ENCODE measurements at places on chromosomes 11 and 22.

GRCh38 chr11:70915158-70915985, 337.0 kb downstream of the SHANK2 start:
- no peak for DNase-seq

- DNase-seq = peak; percentile 73
Observed at GRCh38 chr22:46052801-46053562, 76.0 kb upstream of the WNT7B start.

GRCh38 chr11:46256540-46257001, 20.9 kb upstream of the CREB3L1 start:
- no peak for DNase-seq

DNA sequence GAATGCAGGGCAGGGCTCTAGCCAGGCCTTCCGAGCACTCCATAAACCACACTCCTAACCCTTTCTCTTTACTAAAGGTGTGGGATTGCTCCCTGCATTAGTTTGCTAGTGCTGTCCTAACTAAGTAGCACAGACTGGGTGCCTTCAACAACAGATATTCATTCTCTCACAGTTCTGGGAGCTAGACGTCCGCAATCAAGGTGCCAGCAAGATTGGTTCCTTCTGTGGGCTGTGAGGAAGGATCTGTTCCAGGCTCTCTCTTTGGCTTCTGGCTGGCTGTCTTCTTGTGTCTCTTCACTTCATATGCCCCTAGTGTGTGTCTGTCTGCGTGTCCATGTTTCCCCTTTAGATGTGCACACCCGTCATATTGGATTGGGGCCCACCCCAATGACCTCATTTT, 59.8 kb downstream of the GALNT18 start:
- no peak for DNase-seq

- no peak for DNase-seq
Observed at GRCh38 chr22:23401111-23401909, 178.8 kb downstream of the IGLL1 start.

- no peak for DNase-seq
Observed at GRCh38 chr22:33350961-33351360, 292.8 kb upstream of the SYN3 start.

- no peak for DNase-seq
Observed at GRCh38 chr22:32693102-32693501, 108.4 kb upstream of the TIMP3 start.

DNA sequence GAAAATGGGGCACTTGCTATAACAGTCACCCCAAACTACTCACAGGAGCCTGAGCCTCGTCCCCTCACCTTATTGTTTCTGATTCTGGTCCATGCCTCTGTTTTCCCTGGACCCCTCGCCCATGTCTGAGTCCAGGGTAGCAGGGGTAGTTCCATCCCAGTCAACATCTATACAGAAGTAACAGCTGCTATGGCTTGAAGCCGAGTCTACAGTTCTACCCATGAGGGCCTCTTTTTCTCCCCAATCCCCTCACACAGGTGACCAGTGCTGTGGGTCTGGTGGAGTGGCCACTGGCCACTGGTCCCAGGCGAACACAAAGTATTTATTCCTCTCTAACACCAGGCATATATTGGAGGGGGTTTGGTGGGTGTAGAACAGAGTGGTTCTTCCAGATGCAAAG, 116.4 kb downstream of the ZNF280B start:
- no peak for DNase-seq

GRCh38 chr22:18057568-18058209, 20.1 kb upstream of the PEX26 start:
- DNase-seq = no peak

DNA sequence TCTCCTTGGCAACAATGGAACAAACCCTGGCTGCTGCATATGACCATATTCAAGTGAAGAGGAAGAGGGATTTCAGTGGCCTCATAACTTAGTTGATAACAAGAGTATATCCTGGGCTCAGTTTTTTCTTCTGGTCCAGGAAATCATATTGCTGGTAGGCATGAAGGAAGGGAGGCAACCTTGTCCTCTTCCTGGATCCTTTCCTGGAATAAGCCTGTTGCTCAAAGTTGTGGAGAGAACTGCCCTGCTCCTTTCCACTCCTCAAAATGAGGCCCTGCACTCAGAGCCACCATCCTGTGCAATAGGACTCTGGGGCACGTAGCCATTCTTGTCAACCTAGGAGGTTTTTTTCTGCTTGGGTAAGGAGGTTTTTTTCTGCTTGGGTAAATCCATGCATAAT, 128.7 kb upstream of the PITPNB start:
- no peak for DNase-seq

- no peak for DNase-seq
Observed at GRCh38 chr11:101008961-101009689, 120.5 kb downstream of the PGR start.

GRCh38 chr22:46578824-46579561, 41.2 kb upstream of the GRAMD4 start:
- DNase-seq = no peak

GRCh38 chr11:134915212-134915611, 503.2 kb upstream of the B3GAT1 start:
- DNase-seq = no peak

GRCh38 chr11:35134403-35135148, 4.4 kb upstream of the CD44 start:
- DNase-seq = no peak

DNA sequence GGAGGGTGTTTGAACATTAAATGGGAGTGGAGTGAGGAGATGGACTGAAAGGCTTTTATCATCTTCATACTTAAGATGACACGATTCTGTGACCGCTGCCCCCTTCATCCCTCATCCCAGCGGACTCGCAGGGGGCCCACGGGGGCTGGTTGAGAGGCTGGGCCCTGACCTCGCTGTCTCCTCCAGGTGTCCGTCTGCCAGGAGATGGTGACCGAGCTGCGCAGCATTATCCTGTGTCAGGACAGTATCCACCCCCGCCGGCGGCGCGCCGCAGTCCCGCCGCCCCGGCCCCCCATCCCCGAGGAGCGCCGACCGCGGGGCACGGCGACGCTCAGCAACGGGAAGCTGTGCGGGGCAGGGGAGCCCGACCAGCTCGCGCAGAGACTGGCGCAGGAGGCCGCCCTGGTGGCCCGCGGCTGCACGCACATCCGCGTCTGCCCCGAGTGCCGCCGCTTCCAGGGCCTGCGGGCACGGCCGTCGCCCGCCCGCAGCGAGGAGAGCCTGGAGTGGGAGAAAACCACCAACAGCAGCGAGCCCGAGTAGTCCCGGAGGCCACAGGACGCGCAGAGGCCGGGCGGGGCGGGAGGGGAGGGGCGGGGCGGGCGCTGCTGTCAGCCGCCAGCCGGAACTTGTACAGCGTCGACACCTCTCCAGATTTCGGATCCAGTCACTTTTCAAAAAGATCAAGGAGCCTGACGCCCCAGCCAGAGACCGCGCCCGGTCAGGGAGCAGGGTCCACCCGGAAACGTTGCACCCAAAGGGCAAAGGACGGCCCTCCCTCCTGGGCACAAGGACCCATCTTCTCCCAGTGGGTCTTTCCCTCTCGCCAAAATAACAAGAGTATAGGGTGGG, 38.0 kb upstream of the TBCEL start:
- peak; percentile 66 for DNase-seq

DNA sequence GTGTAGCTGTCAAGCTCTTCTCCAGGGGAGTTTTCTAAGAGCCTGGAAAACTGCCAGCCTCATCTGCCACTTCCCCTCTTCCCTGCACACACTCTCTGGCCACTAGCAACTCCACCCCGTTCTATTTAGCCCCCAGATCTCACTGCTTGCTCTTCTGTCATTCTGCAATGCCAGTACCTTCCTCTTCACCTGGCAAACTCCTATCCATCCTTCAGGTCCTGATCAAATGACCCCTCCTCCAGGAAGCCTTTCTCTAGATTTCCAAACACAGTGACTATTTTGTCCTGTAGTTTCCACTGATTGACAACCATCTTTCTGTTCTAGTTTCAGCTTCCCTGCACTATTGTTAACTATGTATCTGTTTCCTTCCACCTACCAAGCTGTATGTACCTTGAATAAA, 437.7 kb downstream of the SOX6 start:
- DNase-seq = no peak

DNA sequence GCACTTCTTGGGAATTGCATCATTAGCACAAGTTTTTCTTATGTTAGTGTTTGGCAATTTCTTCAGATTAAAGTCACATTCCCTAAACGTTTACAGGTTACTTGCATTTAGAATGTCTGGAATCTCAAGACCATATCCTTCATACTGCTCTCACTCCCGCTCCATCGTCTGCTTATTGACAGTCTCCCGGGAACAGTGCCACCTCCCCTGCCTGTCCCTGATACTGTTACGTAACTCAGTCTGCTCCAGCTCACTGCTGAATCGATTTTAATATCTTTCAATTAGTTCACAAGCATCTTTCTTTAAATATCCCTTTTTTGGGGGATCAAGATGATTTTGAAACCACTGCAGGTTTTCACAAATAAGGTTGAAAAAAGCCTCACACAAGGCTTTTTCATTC, 48.2 kb downstream of the GLYATL2 start:
- no peak for DNase-seq

DNA sequence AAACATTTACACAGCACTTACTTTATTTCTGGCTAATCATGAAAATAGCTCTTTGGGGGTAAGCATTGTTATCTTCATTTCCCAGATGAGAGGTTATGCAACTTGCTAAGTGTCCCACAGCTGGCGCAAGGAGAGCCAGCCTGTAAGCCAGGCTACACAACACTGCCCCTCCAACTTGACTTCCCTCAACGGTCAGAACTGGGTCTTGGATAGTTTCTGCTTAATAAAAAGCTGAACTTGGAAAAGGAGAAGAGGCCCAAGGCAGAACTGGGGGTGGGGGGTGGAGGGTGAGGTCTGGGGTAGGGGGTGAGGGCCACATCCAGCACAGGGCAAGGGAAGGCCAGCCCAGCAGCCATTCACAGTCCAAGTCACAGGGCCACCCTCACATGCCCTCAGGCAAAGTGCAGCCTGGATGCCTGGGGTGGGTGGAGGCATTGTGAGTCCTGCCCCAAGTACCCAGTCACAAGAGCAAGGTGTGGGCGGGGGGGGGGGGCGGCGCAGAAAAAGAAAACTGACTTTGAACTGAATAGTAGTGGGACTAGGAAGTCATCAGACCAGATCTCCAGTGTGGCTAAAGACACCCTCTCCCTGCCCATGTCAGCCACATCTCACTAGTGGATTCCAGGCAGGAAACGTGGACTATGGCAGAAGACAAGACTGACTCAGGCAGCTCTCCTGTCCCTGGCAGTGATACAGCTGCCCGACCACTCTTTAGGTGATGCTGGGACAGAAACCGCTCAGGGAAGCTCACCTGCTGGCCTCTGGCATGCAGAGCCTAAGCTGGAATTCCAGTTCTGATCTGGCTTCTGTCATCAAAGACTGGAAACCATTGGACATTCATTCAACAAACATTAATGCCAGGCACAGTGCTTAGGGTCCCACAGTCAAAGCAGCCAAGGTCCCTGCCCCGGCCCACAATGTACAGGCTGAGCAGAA, 52.4 kb downstream of the PACSIN2 start:
- no peak for DNase-seq

- no peak for DNase-seq
Observed at GRCh38 chr22:45422237-45422983, 8.9 kb downstream of the RIBC2 start.

GRCh38 chr22:44055805-44056204, 31.7 kb downstream of the PARVB start:
- DNase-seq = no peak

DNA sequence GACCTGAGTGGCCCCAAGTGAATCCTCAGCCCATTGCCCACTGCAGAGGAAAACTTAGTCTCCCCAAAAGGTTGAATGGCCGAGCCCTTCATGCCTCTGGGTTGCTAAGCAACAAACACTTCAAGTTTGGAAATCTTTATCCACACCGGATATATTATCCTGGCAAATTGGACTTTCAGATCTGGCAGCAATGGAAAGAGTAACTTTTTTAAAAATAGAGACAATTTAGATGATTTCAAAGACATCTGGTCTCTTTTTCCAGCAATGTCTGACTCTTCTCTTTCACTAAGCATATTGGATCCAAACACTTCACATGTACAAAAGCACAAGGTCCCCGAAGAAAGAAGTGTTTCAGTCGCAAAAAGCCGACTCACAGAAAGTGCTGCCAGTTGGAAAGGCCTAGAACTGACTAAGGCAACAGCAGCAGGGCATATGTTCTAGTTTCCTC, 505.3 kb downstream of the SOX6 start:
- no peak for DNase-seq

DNA sequence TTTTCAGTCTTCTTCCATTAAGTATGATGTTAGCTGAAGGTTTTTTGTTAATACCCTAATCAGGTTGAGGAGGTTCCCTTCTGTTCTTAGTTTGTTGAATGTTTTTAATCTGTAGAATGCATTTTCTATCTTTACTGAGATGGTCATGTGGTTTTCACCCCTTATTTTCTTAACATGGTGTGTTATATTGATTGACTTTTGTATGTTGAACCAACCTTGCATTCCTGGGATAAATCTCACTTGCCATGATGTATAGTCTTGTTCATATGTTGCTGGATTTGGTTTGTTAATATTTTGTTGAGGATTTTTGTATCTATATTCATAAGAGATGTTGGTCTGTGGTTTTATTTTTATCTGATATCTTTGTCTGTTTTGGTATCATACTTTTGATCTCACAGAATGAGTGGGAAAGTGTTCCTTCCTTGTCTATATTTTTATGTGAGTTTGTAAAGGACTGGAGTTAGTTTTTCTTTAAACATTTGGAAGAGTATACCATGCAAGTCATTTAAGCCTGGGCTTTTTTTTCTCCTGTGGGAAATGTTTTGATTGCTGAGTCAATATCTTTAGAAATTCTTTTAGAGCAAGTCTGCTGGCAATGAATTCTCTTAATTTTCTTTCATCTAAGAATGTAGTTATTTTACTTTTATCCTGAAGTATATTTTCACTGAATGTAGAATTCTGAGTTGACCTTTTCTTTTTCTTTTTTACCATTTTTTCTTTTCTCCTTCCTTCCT, 5.5 kb upstream of the P4HA3 start:
- no peak for DNase-seq

DNA sequence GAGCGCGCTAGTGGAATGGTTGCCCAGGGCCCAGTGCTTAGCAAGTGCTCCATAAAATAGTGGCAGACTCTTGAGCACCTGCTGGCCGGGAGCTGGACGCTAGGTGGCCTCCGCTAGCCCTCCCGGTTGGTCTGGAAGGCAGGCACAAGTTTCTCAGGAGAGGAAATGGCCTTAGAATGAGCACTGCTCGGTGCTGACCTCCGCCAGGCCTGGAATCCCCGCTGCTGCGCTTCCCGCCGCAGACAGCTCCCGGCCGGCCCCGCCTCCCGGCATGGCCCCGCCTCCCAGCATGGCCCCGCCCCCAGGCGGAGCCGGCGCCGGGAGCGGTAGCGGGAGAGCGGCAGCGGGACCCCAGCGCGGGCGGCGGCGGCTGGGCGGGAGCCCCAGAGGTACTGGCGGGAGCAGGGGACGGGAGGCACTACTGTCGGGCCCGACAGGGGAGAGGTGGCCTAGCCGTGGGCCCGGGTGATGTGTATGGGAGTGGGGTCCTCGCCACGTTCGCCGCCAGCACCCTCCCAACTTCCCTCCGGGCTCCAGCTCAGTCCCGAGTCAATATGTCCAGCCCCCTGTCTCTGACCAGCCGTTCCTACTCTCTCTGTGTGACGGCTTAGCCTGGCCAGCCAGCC, at the start of gene SIPA1:
TSS of gene SIPA1 (plus strand) at position 308 of the 626 bp plus-strand sequence. CDS start 2,821 bp downstream, outside the sequence.
- peak; percentile 84 for DNase-seq

- peak; percentile 13 for DNase-seq
Observed at GRCh38 chr11:122633219-122633829, 22.2 kb upstream of the UBASH3B start.

All from right kidney (tissue), 9 donors.